ENCODE measurements at places on chromosomes 11 and 22.

DNA sequence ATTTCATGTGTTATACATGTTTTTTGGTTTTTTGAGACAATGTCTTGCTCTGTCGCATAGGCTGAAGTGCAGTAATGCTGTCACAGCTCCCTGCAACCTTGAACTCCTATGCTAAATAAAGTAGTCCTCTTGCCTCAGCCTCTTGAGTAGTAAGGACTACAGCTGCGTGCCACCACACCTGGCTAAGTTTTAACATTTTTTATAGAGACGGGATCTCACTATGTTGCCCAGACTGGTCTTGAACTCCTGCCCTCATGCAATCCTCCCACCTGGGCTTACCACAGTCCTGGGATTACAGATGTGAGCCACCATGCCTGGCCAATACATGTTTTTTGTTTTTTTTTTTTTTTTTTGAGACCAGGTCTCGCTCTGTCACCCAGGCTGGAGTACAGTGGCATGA lies 33.9 kb downstream of the SWAP70 start:
- no peak for DNase-seq

DNA sequence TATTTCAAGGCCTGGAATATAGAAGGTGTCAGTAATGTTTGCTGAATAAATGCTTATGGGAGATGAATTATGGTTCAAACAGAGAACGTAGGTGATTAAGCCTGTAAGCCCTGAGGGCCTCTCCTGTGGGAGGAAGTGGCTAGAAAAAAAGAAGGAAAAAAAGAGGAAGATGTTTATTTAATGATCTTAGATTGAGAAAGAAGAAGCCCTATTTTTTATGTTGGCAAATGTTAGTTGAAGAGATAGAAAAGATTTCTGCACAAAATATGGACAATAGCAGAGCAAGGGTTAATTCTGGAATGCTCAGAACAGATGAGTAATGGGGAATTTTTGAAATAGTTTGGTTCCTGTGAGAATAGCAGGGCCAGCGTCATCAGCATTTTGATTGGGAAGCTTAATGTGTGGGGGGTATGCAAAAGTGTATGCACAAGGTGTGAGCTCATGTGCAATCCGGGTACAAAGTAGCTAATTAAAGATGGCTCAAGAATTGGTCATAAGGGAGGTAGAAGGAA lies 95.7 kb downstream of the TEAD1 start:
- no peak for DNase-seq

DNA sequence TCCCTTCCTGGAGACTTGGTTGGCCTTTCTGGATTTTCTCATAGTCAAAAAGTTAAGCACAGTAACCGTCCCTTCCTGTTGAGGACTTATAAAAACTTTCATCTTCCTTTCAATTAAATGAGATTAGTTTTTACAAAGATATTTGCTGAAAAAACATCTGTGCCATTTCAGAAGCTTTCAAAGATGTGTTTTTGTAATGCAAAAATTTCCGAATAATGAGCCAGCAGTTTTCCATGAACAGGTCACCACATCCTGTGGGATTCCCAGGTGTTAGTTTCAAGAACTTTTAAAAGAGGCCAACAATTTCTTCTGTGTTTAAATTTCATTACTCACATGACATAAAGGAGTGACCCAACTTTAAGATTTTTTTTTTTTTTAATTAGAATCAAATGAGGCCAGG lies 18.0 kb downstream of the NUP50 start:
- DNase-seq, result no peak

DNA sequence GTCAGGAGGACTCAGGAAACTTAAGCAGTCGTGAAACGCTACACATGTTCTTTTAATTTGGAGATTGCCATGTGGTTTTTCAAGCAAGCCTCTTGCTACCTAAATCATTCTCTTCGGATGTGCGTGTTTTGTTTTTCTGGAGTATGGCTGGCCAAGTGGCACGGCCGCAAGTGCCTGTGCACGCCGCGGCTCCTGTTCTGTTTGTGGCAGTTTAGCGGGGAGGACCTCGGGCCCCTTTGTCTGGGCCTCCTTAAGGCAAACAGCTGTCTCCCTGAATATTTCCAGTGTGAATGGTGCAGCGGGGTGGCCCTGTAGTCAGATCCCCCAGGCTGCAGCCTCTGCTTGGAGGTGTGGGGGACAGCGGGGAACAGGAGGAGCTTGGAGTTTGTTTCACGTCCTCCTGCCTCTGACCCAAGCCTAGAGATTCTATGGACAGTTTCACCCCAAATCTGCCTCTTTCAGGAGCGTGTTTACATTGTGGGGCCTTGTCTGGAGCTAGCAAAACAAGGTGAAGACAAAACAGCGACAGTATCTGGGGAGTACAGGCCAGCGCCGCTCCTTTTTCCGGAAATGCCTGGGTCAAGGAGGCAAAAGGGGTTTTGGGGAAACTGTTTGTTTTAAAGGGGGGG lies 1.3 kb downstream of the LRP5 start:
- DNase-seq, result no peak

- no peak for DNase-seq
Observed at GRCh38 chr11:37988031-37988430, 1390.0 kb upstream of the RAG2 start.

DNA sequence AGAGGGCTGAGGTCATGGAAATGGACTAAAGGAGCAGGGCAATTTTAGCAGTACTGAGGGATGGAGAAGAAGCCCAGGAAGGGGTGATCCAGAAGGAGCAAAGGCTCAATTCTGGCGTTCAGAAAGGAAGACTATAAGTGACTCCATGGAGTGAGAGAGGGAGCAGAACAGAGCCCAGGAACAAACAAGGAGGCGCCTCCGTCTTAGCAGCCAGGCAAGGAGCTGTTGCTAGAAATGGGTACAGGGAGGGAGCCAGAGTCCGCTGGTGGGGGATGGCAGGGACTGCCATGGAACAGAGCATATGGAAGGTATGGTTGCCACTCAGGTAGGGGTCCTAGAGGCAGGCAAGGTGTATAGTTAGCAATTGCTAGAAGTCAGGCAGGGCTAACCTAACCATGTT lies 20.5 kb upstream of the STK33 start:
- DNase-seq, result no peak

DNA sequence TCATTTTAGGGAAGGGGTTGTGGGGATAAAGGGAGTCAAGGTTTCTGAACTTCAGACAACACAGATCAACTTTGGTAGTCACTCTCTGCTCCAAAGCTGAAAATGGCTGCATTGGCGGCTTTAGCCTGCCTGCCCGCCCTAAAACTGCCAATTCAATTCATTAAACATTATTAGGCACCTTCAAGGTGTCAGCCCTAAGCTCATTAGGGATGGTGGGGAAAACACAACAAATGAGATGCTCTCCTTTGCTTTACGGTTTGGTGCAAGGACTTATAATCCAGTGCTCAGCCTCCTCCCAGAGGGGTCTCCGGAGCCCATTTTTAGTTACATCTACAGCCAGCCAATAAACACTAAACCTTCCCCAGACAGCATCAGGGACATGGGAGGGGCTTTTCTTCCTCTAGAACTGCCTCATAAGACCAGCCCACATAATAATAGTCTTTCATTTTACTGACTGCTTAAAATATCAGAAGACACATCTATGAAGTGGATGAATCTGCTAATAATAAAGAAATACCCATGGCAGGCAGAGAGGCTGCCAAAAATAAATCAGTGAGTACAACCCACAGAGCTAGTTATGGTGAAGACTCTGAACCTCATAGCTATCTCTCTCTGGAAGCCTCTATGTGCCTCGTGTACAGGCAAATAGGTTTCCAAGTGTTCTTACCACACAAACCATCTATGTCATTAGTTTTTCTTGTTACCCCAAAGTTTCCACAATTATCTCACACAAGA lies 102.8 kb upstream of the NCAM1 start:
- DNase-seq, result no peak

DNA sequence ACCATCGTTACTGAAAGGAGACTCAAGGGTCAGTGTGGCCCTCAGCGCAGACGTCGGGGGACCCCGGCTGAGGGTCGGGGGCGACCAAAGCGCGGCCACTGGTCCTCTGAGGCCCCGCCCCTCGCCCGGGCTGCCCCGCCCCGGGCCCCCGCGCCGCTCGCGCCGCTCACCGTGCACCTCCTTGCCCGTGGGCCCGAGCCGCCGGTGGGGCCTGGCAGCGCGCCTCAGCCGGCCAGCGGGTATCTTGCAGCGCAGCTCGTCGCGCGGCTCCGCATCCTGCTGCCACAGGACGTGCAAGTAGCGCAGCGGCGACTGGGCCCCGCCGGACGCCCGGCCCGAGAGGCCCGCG lies 419 bp downstream of the ANKRD54 start:
- DNase-seq, result peak; percentile 72

- DNase-seq, result no peak
Observed at GRCh38 chr11:112631333-112631732, 329.9 kb upstream of the NCAM1 start.

DNA sequence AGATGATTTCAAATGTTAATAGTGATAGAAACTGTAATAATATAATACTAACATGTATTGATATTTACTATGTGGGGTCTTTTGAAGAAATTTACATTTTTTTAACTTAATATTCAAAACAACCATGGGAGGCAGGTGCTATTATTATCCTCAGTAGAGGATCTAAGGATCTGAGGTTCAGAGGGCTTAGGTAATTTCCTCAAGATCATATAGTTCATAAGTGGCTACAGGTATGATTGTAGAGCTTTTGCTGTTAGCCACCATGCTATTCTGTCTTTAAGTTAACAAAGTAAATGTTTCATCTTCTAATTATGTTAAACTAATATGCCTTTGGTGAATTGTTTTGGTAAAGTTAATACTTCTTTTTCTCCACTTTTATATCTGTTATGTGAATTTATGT lies 83.6 kb downstream of the PDE3B start:
- DNase-seq, result no peak

DNA sequence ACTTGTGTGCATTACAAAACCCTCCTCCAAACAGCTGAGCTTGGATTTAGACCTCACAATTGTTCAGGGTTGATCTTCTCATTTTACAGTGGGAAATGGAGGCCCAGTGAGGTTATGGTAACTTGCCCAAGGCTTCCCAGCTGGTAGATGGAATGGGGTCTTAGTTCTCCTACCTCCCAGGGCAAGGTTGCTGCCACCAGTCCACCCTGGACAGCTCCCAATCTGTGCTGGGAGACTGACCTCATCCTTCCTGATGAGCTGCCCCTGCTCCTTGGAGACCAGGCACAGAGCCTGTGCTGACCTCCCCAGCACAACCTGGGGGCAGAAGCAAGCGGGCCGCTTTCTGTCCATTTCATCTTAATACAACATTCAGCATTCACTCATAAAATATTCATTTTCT lies 190.7 kb downstream of the ST3GAL4 start:
- DNase-seq, result no peak

DNA sequence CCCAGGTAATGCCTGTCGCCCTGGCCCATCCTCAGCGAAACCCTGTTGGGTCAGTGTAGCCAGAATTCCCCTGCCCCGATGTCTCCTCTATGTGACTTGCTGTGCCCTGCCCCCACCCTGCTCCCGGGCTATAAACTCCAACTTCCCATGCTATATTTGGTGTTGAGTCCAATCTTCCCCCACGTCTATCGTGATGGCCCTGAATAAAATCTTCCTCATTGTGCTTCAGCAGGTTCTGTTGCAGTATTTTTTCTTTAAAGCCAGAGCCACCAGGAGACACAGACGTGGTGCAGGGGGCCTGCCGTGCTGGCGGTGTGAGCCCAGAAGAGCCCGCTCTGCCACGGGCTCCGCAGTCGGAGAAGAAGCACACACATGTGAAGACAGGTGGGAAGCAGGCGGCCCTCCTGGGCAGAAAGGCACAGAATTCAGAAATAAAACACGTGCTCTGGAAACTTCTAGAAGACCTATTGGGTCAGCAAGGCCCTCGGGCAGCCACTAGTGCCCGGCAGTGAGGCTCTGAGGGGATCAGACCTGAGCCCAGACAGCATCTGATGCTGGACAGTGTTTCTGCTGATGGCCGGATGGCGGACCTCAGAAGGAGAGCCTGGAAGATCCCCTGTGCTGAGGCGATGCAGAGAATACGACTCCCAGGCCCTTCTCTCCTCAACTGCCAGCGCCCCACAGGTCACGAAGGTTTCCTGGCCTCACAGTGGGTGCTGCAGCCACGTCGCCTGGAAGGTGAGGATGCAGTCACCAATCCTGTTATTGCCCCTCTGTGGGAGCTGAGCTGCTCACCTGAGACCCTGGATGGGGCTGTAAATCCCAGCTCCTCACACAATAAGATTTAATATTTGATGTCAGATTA lies 501.9 kb downstream of the BRD1 start:
- DNase-seq, result no peak

DNA sequence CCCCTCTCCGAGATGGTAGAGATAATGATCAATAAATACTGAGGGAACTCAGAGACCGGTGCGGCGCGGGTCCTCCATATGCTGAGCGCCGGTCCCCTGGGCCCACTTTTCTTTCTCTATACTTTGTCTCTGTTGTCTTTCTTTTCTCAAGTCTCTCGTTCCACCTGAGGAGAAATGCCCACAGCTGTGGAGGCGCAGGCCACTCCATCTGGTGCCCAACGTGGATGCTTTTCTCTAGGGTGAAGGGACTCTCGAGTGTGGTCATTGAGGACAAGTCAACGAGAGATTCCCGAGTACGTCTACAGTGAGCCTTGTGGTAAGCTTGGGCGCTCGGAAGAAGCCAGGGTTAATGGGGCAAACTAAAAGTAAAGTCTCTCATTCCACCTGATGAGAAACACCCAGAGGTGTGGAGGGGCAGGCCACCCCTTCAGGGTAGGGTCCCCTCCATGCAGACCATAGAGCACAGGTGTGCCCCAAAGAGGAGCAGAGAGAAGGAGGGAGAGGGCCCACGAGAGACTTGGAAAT lies 43.2 kb downstream of the IGLL1 start:
- no peak for DNase-seq

DNA sequence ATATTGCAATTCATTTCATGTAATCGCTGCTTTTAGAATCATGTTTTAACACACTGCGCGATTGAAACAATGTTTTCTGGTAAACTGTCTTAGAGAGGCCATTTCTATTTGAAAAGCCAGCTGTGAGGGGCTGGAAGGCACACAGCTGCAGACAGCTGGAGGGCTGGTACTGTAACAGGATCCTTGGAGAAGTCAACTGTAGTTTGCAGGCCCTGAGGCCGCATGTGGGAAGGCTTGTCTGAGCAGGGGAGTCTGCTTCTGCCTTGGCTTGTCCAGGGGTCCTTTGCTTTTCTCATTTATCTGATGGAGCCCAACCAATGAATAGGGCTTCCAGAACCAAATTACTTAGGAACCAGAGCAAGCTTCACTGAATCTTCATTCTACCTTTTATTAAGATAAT lies 313.5 kb downstream of the BLID start:
- no peak for DNase-seq

Data from Karpas-422 (cell line).